ENCODE measurements at places on chromosomes 13 and 19.

- DNase-seq = no peak
These were observed 50.6 kb downstream of the IPO5 start for GRCh38 chr13:98004107-98004506.

- no peak for DNase-seq
These were observed 1.3 kb downstream of the CARM1 start for GRCh38 chr19:10872546-10873107.

DNA sequence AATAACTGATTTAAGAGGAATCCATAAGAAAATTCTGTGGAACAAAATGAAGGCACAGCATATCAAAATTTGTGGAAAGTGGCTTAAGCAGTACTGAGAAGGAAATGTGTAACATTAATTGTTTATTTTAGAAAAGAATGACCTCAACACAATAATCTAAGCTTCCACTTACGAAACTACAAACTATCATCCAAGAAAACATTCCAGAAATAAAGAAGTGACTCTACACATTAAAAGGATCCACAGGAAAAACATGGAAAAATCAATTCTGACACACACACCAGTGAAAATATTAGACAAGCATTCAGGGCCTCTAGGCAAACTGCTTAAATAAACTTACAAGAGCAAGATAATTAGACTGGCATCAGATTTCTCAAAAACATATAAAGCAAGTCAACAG, 14.0 kb downstream of the EXOSC8 start:
- DNase-seq = no peak

DNA sequence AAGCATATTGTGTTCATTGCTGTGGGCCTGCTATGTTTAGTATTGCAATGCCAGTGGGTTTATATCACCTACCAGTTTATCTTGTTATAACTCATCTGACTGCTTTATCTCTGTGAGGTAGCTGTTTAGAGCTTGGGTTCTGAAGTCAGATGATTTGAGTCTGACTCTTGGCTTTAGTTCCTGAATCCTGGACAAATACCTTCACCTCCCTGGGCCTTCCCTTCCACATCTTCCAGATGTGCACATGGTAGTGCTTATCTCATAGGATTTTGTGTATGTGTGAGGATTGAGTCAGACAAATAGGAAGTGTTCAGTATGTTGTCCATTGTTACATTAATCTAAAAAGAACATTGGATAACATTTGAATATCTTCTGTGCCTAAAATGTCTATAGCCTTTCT, 63.5 kb upstream of the ANKRD10 start:
- peak; percentile 33 for DNase-seq

DNA sequence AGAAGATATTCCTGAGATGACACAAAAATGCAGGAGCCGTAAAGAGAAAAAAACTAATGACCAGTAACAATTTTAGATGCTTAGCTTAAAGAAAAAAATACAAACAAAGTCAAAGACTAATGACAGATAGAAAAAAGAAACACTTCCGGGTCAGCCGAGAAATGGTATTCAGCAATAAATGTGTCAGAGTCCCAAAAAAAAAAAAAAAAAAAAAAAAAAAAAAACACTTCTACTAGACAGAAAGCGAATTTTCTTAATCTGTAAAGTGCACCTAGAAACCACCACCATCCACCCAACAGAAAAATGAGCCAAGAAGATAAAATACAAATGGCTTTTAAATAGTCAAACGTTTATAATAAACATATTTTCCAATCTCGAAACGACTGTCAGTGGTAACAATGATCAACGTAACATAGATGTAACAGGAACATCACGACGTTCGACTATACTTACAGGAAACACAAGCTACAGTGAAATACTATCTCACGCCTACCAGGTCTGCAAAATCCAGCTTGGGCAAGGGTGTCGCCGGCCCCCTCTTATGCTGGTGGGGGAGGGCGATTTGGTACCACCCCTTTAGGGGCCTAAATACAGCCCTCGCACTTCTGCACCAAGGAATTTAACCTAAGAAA, 10.6 kb downstream of the ABHD17A start:
- peak; percentile 78 for DNase-seq

- DNase-seq = no peak
These were observed 18.7 kb downstream of the MLLT1 start for GRCh38 chr19:6260912-6261650.

- DNase-seq = no peak
These were observed 1446.8 kb downstream of the UQCRFS1 start for GRCh38 chr19:27765912-27766725.

- DNase-seq = no peak
These were observed 810 bp downstream of the GPR180 start for GRCh38 chr13:94602467-94602866.

DNA sequence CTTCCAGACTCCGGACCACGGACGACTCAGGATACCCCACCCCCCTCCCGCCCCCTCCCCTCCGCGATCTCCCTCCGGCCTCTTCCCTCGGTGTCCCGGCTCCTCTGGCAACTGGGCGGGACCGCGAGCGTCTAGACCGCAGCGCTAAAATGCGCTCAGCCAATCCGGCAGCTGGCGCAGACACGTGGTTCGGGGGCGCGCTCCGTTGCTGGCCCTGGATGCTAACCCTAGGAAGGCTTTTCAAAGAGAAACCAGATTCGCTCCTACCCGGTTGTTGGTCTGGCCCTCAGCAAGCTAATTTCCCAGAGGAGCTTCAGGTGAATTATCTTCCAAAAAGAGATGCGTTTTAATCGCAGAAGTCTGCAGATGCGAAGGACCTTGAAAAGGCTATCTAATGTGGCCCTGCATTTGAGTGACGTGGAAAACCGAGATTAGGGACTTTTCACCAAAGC, at the start of gene DZIP1:
Gene DZIP1, minus strand, starts transcription at position 106 of the 452 bp plus-strand sequence. CDS start 2,677 bp downstream, outside the sequence.
- peak; percentile 11 for DNase-seq

DNA sequence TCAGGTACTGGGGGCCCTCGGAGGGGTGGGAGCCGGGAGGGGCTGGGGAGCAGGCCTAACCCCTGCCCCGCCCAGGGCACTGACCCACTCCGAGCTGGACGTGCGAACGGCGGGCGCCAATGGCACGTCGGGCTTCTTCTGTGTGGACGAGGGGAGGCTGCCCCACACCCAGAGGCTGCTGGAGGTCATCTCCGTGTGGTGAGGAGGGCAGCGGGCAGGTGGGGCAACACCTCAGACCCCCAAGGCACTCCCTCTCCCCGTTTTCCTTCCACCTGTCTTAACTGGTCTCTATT, 18.2 kb downstream of the HPN start:
- no peak for DNase-seq

DNA sequence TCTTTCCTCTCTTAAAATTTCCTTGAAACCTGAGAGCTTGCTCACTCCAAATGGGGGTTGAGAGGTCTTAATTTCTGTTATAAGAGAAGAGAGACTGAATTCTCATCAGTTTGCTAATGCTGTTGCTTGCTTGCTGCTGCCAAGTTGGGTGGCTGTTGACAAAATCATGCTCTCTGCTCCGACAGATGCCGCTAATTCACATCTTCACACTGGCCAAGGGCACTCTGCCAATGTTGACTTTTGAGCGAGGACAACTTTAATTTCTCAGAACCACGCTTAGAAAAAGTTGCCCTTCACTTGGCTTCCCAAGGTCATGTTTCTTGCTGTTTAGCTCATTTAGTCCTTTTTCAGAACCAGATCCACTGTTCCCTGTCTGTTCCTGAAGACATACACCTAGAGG, 402.9 kb downstream of the HS6ST3 start:
- DNase-seq = no peak

- peak; percentile 68 for DNase-seq
These were observed 4.0 kb upstream of the HOOK2 start for GRCh38 chr19:12779162-12779993.

DNA sequence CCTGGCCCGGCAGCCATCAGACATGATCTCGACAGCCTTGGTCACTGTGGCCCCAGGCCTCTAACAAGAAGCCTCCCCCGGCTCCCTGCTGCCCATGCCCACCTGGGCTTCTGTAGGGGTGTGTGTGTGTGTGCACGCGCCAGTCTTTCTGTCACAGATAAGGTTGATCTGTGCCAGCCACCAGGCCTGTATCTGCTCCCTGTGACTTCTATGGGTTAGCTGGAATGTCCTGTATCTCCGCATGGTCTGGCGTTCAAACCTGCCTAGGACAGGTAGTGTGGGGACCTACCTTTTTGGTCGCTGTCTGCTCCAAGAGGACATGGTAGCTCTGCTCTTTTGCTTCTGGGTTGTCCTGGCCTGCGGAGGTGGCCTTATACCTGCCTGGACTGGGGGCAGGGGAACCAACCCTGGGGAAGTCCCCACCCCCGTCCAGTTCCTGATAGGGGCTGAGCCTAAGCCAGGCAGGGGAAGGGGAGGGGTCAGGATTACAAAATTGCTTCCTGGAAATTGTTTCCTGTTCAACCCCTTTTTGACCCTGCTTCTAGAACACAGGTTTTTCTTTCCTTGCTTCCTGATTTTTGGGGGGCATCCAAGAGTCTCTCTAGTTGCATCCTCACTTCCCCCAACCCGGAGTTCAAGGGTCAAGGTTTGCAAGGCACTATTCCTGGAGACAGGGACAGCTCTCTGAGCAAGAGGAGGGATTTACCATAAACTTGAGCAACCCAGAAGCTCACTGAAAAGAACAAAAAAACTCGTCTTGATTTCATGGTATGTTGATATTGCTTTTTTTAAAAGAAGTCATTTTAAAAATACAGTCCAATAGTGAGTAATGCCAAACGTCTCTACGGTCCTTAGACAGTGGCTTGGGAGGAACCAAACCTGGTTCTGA, at the start of gene LRG1:
Gene LRG1, minus strand, starts transcription at position 344 of the 889 bp plus-strand sequence. Its CDS starts 23 bp downstream, at position 321.
- DNase-seq = no peak

- no peak for DNase-seq
These were observed 5.0 kb downstream of the PBX4 start for GRCh38 chr19:19613506-19613905.

DNA sequence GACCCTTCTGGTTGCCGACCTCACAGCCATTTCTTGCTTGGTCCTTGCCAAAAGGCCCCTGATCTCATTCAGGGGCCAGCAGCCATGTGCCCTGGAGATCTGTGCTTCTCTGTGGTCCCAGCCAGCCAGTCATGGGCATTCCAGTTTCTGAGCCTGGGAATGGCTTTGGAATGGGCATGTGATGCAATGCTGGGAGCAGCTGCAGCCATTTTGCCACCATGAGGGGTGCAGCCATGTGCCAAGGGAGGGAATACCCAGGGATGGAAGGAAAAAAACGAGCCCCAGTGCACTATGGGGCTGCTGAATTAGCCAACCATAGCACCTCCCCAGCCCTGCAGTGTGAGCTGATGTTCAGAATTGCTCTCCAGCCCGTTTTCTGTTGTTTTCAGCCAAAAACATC, 26.3 kb downstream of the F2RL3 start:
- DNase-seq = no peak

DNA sequence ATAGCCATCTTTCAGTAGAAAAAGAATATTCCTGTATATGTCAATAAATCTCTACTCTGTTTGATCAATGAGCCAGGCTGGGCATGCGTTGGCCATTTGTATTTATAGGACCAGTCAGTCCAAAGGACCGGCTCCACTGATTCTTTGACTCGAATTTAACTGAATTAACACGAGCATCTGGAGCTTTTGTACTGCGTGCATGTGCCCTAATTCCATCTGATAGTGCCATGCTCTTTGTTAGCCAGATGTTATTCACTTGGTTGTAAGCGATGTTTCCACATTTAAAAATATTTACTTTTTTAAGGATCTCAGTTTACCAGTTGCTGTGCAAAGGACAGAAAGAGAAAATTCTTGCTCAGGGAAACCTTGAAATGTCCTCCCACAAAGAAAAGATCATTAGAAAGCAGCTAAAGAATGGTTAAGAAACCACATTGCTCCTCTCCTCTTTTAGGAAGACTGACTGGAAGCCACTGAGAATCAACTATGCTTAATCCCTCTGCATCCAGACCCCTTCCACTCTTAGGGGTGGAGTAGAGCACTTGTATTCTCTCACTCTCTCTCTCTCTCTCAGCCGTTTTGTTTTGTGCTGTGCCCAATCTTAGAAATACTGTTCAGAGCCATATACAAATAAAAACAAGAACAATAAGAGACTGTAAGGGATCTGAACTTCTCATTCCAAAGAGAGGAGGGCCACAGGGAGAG, 165.8 kb downstream of the DCLK1 start:
- DNase-seq = no peak

DNA sequence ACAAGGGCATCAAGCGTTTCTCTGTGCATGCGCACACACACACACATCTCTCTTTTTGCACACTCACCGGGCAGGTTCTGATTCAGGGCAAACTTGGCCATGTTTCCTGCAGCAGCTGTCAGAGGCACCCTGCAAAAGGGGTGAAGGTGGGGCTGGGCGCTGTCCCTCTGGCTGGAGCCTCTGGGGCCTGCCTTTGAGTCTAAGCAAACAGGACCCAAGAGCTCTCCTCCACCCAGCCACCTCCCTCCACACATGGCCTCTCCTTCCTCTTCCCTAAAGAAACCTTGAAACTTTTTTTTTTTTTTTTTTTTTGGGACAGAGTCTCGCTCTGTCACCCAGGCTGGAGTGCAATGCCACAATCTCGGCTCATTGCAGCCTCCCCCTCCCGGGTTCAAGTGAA, 5.3 kb downstream of the KANK3 start:
- no peak for DNase-seq

DNA sequence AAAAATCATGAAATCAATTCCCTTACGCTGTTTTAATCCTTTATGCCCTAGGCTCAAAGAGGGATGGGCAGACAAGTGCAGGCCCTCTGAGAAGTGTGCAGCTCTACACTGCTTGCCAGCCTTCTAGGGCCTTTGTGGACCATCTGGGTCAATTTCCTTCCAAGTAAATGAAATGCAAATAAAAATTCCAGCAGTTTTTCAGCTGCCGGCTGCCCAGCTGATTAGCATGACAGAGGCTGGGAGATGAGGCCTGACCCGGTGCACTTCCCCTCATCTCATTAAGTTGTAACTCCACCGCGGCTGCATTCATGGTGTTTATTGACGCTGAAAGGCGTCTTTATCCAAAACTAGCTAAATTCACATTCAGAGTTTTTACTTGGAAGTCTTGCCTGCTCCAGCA, 47.5 kb upstream of the GSX1 start:
- no peak for DNase-seq

DNA sequence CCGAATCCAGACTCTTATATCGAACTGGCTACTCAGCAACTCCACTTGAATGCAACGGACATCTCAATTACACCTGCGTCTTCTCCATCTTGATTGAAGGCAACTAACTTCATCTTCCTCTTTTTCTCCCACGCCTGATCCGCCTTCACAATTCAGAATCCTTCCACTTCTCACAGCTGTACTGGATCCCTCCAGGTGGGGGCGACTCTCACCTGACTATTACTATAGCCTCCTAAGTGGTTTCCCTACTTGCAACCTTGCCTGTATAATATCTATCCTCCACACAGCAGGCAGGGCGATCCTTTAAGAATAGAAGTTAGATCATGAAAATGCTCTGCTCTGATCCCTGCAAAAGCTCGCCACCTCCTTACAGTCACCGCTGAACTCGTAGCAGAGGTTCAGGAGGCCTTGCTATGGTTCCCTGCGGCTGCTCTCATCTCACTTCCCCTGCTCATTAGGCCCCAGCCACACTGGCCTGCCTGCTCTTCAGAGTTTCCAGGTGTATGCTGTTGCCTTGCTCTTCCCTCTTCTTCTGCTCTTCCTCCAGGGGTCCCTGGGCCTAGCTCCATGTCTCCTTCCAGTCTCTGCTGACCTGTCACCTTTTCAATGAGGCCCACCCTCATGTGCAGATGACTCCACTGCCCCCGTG, 31.9 kb downstream of the RFXAP start:
- DNase-seq = peak; percentile 50

Data from erythroblast (primary cell).